GM03348 (cell line): ENCODE measurements at places on chromosomes 12 and 14.

DNA sequence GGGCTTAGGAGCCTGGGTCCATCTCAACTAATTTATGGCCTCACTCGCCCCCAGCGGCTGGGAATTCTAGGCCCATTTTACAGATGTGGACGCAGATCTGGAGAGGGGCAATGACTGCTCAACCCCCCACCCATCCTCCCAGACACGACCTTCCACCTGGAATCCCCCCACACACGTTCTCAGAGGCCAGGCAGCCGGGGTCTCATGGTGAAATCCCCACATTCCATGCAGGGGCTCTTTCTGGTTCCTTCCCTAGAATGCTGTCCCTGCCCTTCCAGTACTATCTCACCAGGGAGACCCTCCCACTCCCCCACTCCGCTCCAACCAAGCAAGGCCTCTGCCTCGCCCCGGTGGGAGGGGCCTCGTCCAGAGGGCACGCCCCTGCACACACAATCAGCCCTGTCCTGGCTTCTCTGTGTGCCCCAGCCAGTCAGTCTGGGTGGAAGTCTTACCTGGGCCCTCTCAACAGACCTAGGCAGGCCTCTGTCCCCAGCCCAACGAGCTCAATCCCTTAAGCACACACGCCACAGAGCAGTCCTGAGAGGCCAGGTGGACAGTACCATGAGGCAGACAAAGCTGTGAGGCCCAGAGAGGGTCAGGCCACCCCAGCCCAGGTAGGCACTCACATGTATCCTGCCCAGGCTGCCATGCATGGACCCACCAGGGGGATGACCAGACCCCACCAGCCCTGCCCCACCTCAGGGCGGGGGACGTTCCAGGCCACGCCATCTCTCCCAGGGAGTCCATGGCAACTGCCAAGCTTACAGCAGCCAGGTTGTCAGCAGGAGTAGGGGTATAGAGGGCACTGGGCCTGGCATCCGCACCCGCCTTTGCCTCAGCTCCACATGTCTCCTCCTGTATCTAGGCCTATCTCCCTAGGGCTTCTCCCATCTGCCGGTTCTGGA, 1.3 kb upstream of the ANKRD9 start:
- DNase-seq = no peak

GRCh38 chr14:93109572-93110481, 5.9 kb downstream of the ITPK1 start:
- DNase-seq = no peak

GRCh38 chr14:22613736-22614239, 15.7 kb downstream of the ABHD4 start:
- no peak for DNase-seq

- no peak for DNase-seq
Measured at GRCh38 chr14:64197996-64198395, 96.2 kb downstream of the ESR2 start.

- DNase-seq = no peak
Measured at GRCh38 chr12:106631150-106631549, 48.3 kb downstream of the RFX4 start.

DNA sequence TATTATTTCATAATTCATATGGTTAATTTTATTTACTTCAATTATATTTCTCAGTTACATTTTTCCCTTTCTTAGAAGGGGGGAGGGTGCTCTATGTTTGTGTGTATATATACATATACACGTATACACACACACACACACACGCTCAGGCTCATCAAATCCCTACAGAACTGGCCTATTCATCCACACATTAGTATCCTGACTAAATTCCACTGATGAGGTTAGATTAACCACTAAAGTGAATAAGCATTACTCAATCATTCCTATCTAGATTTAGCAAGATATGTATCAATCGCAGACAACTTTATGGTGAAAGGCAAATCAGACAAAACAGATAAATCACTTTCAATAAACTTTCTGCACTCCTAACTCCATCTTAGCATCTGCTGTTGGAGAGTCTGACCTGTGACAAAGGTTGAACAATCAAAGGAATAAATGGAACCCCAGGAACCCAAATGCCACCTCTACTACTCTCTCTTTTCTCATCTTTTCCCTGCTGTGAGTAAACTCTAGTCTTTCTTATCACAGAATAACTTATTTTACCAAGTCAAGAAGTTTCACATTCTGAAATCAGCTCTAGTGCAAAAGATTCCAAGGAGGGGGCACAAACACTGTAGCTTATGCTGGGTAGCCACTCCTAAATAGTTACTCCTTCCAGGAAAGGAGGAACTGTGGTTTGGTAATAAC, 67.6 kb downstream of the RALGAPA1 start:
- DNase-seq = no peak

- DNase-seq = no peak
Measured at GRCh38 chr14:61480704-61481285, 159.4 kb downstream of the PRKCH start.

DNA sequence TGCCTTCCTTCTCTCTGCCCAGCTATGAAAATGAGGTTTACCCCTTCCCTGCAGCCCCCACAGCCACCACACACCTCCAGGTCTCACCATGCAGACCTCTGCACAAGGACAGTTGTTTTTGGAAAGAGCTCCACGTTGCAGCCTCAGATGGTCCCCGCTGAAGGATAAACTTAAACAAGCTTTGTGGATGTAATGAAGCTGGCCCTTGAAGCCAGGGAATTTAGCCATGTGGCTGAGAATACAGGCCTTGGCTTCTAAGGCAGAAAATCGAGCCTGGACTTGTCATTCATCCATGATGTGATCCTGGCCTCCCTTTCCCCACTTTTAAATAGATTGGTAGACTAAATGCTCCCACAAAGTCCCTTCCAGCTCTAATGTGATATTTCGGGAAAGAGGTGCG, 79.4 kb downstream of the TBX3 start:
- no peak for DNase-seq

DNA sequence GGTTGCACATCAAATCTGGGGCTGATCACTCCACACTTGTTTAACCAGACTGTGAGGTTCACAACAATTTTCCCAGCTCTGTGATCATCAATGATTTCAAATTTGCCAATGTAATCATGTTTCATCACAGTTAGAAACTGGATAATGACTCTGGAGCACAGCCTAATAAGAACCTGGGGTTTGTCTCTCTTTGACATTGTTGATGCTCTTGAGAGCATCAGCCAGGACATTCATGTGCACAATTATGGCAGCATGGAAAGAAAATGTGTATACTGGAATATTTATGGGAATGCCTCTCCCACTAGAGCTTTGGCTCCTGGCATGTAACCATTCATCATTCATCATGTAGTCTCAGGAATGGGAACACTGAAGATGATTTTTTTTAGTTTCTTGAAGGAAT, 47.0 kb downstream of the SIX1 start:
- no peak for DNase-seq

DNA sequence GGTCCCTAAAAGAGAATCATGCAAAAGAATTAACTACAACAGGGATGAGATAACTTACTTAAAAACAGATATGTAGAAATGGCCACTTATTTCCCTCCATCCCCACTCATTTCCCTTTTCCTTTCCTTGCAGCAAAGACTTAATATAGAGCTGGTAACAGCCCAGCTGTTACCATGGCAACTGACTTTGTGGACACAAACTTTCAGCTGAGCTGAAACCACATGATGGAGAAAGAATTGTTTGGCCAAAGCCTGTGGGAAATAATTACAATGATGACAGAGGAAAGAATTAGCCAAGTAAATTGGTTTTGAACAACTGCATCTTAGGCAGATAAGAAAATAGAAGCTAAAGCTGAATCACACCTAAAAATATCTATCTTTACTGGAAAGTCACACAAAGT, 364.9 kb downstream of the GALC start:
- DNase-seq = no peak

- DNase-seq = no peak
Measured at GRCh38 chr12:126535971-126536370, 1470.7 kb downstream of the AACS start.

DNA sequence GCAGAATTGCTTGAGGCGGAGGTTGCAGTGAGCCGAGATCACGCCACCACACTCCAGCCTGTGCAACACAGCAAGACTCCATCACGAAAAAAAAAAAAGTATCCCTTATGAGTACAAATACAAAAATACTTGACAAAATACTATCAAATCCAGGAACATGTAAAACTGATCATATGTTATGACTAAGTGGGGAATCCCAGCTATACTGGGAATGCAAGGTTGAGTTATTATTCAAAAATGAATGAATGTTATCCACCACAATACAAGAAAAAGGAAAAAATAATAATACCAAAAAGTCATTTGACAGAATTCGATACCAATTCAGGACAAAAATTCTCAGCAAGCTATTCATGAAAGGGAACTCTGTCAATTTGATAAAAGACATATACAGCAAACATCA, 32.6 kb downstream of the MOK start:
- peak; percentile 39 for DNase-seq

DNA sequence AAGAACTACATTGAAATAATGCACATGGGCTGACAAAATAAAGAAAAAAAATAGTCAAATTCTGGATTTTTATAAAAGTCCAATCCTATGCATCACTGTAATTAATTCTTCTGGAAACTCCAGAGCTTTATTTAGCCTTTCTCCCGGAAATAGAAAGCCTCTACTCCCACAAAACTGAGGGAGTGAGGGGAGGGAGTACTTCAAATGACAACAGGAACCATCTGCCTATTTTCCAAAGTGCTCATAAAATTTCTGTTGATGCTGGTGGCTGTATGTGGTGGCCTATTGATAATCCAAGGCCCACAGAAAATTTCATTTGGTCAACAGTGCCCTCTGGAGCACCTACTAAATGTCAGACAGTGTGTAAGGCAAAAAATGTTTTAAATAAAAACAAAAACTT, 64.6 kb downstream of the KIF21A start:
- no peak for DNase-seq

GRCh38 chr14:77024171-77024691, 4.3 kb downstream of the IRF2BPL start:
- peak; percentile 33 for DNase-seq

GRCh38 chr12:6082613-6083012, 41.9 kb downstream of the VWF start:
- no peak for DNase-seq

DNA sequence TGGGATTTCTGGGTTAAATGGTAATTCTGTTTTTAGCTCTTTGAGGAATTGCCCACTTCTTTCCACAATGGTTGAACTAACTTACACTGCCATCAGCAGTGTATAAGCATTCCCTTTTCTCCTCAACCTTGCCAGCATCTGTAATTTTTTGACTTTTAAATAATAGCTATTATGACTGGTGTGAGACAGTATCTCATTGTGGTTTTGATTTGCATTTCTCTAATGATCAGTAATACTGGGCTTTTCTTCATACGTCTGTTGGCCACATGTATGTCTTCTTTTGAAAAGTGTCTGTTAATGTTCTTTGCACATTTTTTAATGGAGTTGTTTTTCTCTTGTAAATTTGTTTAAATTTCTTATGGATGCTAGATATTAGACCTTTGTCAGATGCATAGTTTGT, 323.7 kb downstream of the CCDC91 start:
- DNase-seq = no peak

GRCh38 chr14:104359301-104359968, 220.1 kb upstream of the C14orf180 start:
- DNase-seq = no peak

- no peak for DNase-seq
Measured at GRCh38 chr12:4286771-4287317, 13.3 kb downstream of the CCND2 start.

DNA sequence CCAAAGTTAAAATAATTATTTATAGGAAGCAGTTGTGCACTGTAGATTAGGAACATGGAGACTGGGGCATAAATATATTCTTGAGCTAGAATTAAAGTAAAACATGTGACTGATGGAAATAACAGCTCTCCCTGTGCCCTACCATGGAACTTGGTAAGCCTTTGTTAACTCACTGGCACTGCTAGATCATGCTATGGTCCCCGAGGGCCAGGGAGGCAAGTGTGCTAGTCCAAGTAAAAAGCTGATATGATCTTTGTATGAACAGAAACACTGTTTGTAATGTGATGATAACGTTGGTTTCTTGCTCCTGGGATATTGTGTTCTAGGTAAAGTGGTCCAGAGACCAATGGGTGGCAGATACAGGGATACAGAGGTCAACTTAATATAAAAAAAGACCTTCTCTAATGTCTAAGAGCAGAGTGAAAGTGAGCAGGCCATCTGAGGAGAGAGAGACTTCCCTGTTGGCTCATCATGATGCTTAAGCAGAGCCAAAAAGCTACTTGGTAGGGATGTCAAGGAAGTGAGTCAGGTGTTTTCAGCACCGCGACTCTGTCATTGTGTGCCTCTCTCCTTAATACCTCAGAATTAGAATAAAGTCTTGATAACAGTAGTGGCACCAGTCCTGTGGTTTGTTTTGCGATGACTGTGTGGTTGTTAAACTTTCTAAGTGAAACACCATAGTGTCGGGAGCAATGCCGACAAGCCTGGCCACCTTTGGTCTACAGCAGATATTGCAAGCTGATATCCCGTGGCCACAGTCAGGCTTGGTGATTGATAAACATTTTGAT, 27.6 kb downstream of the BICD1 start:
- DNase-seq = peak; percentile 52

GRCh38 chr14:35441160-35441559, 36.6 kb upstream of the NFKBIA start:
- DNase-seq = no peak

- DNase-seq = peak; percentile 74
Measured at GRCh38 chr14:71714225-71714624, 218.0 kb upstream of the RGS6 start.
